Brain (organoid and tissue), 16 donors: ENCODE measurements at places on chromosomes 5 and 9. TPM values are rescaled to one million over a fixed set of nuclear protein-coding genes. Genes with fewer than 3 reads are reported as not detected.

- no peak for DNase-seq
Measured at GRCh38 chr5:145495741-145496140, 339.4 kb downstream of the PRELID2 start.

DNA sequence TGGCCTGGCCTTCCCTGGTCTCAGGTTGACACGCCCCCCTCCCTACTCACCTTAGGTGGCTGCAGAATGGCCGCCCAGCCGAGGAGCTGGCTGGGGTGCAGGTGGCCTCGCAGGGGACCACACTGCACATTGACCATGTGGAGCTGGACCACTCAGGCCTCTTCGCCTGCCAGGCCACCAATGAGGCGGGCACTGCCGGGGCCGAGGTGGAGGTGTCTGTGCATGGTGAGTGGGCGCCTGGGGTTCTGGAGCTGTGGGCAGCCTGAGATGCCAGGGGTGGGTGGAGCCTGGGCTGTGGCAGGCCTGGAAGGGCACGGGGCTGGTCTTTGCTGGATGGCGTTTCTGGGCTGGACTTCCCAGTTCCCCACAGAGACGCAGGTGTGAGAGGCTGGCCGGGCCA lies 88.7 kb upstream of the ASS1 start:
- no peak for DNase-seq

DNA sequence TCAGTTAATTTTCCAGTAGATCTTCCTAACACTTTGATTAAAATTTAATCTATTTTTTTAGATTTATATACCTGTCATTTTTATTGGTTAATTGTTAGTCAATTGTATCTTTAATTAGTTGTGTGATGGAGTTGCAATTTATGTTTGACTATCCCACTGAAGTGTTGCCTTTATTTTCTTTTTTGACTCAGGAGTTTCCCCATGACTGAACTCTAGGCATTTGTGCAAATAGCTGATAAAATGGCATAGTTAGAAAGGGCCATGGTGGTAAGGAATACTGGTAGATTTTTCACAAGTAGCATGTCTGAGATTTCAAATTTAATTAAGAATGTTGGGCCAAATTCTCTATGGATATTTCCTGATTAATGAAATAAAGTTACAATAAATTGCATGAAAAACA lies 273.1 kb upstream of the DAB2 start:
- no peak for DNase-seq

Gene GDF9
- polyA plus RNA-seq: 0.48 TPM

Gene CYSTM1
- 119 TPM for polyA plus RNA-seq

DNA sequence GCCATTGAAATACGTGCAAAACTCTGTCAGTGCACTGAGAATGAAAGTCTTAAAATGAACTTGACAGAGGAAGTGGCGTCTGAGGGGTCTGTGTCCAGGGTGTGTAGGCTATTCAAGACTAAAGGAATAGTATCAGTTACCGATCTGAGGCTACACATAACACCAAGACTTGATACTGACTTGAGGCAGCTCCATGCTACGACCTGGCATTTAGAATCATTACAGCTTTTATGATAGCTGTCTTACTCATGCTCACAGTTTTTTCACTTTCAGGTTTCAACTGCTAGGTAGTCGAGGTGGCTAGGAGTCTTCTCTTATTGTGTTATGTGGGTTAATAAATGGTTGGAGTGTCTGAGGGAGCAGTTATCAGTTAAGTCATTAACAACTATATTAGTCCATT lies 92.8 kb upstream of the SLCO6A1 start:
- DNase-seq: no peak

DNA sequence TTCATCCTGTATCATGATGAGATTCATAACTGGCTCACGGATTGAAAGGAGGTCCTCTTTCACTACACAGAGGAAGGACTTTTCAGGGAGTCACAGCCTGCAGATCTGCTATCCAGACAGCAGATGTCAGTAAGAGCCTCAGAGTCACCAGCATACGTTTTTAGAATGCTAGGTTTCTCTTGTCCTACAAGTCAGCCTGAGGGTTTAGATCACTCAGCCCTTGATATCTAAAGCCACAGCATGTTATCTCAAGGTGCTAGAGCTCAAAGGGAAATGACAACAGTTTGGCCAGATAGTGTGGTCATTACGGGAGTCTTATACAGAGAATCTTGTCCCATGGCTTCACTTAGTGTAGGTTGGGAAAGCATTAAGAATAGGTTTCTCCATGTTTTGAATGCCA lies 30.9 kb upstream of the SLC46A2 start:
- DNase-seq: peak; percentile 30

Gene SH3TC2
- 2.1 TPM for polyA plus RNA-seq
